CD8-positive, alpha-beta T cell (primary cell): ENCODE measurements at places on chromosomes 2 and 18.

GRCh38 chr2:190519975-190520767, 14.4 kb downstream of the NEMP2 start:
- DNase-seq, result no peak

GRCh38 chr2:96747061-96747617, 7.3 kb upstream of the LMAN2L start:
- no peak for DNase-seq

GRCh38 chr2:144472046-144472412, 47.9 kb downstream of the ZEB2 start:
- DNase-seq, result no peak

DNA sequence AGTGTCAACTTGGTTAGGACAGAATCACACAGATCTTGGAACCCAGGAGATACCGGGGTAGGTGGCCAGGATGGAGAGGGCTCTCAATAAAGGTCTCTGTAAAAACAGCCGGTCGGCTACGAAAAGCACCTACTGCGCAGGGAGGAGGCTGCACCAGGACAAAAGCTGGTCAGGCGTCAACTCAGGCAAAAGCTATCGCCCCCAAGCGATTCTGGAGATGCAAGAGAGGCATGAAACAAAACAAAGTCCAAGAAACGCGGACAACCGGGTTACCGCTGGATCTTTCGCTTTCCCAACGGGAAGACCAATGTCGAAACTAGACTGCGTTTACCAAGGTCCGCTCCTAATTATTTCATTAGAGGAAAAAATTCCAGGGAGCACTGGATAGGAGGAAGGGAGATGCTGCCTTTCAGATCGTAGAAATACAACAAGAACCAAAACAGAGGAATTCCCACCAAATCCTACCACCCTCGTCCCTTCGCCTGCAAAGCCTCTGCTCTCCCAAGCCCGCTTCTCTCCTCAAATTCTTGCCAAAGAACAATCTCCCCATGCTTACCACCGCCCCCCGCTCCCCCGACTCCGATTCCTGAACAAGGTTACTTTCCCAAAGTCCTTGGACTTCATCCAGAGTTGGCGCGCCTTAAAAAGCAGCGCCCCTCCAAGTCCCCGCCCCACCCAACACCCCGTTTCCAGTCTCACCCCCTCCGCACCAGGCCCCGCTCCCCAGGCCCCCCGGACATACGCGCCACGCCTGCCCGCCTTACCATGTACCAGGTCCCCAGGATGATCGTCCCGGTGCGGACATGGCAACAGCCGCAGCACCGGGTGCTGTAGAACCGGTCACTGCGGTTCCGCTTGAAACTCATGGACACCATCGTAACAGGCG, 539 bp downstream of the LAPTM4A start:
- DNase-seq, result peak; percentile 42

GRCh38 chr2:204201507-204201906, 264.9 kb downstream of the ICOS start:
- DNase-seq, result no peak

DNA sequence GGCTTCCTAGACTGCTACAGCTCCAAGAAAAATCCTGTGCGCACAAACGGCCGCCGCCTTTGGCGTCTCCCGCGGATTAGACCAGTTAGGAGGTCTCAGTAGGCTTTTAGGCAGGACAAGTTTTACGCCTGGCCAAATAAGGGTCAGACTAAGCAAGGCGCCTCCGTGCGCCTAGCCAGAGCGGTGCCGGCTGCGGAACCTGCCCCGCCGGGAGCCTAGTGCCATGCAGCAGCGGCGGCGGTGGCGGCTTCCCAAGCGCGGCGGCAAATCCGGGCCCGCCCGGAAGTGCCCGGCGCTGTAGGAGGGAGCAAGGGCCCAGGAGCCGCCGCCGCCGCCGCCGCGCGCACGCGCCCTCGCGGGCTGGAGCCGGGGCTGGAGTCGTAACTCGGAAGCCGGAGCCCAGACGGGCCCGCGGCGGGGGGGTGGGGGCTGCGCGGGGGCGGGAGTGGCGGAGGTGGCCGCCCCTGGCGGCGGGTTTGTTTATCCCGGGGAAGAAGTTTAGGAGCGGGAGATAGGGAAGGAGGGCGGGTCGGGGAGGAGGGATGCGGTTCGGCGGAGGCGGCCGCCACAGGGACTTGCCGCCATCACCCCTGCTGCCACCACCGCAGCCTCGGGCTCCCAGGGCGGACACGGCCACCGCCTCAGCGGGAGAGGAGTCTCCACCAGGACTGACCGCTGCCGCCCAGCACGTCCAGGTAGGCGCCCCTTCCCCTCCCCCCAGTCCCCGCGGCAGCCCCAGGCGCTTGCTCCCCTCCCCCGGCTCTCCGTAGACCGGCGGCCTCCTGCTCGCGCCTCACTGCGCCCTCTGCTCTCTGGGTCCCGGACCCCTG, at the start of gene SPOPL:
TSS of gene SPOPL (plus strand) at position 346 of the 830 bp plus-strand sequence. CDS start 48,447 bp downstream, outside the sequence.
- peak; percentile 75 for DNase-seq

DNA sequence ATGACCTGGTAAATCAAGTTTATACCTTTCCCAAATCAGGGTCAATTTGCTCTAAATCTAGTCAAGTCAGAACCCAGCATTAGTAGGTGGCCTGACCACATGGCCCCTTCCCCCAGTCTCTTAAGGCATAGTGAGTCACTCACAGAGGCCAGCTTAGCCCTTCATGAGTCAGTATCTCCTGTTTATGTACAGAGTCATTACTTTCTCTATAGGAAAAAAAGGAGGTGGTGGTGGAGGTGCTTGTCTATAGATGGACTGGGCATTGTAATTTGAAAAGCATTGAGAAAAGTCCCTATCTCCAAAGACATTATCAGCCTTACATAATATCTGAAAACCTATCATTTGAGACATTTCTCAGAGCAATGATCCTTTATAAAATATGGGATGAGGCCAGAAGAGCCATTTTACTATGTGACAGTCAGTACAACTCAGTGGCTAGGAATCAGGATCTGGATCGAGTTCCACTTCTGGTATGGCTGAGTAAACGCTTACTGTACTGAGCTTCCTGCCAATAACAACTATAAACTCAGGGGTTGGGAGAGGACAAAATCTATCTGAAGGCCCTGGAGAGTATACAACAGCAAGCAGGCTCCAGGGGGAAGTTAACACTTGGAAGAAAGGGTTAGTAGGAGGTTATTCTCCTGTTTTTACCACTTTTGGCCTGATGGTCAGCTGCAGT, 22.5 kb upstream of the SIGLEC15 start:
- DNase-seq, result no peak

DNA sequence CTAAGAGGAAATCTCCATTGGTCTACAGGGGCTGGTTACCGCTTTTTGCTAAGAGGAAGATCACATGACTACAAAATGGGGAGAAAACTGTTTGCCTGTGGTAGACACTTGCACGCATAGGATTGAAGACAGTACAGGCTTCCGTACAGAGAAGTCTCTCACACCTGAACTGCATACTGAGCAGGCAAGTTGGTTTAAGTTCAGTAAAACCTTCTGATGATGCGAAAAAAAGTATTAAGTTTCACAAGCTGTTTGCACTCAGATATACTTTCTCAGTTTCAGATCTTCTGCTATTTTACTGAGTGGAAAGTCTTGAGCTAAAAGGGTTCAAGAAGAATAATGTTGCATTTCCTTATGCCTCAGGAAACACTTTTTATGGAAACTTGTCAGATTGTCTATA, 292.2 kb upstream of the MC4R start:
- no peak for DNase-seq

DNA sequence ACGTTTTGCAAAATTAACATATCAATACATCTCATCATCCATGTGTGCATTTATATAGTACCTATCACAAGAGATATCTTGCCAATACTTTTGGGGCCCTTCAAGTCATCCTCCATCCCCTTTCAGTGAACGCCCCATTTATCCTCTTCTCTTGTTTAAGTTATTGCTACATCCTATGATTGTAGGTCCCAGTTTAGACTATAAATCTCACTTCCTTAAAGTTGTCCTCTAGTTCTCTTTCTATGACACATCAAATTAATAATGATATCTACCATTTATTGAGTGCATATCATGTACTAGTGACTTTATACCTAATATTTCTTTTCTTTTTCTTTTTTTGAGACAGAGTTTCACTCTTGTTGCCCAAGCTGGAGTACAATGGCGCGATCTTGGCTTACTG, 28.8 kb upstream of the FBXO11 start:
- DNase-seq, result no peak

GRCh38 chr2:177326005-177326404, 61.5 kb upstream of the NFE2L2 start:
- no peak for DNase-seq

DNA sequence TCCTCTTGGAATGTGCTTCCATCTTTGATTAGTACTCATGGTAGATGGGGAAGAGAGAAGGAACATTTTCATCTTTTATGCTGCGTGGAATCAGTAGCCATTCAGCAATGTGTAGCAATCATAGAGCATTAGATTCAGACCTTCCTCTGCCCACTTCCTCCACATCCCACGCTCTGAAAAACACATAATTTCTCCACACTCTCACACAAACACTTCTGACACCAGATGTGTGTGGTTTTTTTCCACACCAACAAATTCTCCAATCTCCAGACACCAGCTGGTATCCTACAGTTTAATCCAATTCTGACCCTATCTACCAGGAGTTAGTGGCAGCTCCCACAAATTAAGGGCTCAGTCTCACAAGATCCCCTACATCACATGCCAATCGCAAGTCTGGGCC, 103.3 kb downstream of the AOX1 start:
- DNase-seq, result no peak

DNA sequence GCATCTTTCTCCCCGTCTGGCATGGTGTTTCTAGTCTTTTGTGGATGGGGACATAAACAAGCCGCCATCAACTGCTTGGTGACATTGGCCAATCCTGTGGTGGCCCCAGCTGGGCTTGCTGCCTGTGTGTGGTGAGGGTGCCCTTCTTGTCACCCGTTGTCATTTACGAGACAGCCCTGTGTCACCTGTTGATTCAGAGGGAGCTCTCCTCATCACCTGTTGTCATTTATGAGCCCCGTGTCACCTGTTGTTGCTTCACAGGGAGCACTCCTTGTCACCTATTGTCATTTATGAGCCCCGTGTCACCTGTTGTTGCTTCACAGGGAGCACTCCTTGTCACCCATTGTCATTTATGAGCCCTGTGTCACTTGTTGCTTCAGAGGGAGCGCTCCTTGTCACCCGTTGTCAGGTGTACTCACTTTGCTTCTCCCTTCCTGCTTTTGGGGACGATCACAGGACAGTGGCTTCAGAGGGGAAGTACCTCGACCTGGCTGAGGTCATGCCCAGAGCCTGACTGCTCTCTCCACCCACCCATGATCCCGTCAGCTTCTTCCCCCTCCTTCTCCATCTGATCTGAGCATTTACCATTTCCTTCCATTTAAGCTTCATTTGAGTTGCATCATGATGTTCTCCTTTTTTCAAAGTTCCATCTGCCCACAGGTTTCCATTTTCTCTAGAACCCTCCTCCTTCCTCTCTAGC, 29.1 kb downstream of the HPCAL1 start:
- no peak for DNase-seq

GRCh38 chr2:173171924-173172643, 96.4 kb downstream of the MAP3K20 start:
- no peak for DNase-seq

DNA sequence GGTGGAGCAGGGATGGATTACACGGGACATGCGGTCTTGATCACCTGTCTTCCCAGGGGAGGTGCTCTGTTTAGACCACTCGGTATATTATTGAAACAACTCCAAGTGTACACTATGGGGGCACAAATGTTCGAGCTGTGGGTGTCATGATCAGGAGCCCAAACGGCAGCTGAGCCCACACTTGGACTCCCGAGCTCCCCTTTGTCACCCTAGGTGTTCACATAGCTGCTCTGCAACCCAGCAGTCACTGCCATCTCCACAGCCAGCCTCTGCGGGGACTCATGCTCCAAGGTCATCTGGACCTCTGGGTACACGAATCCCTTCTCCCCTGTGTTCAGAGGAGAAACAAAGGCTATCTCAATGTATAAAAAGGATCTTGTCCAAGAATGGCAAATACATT, 46.0 kb downstream of the CAPN13 start:
- DNase-seq, result no peak

DNA sequence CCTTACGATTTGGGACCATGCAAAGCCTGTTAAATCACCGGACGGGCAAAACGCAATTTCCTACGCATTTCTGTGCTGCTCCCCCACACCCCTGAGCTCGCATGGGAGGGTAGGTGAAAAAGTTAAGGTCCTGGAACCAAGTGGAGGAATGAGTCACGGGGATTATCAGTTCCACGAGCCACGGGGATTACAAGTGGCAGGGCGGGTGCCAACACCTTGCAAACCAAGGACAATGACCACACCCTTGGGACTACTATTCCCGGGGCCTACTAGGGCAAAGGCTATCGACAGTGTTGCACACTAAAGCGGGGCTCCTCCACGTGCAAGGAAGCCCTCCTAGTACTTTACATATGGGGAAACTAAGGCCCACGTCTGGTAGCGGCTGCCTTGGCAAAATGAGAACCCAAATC, 447 bp downstream of the RETSAT start:
- DNase-seq, result no peak

DNA sequence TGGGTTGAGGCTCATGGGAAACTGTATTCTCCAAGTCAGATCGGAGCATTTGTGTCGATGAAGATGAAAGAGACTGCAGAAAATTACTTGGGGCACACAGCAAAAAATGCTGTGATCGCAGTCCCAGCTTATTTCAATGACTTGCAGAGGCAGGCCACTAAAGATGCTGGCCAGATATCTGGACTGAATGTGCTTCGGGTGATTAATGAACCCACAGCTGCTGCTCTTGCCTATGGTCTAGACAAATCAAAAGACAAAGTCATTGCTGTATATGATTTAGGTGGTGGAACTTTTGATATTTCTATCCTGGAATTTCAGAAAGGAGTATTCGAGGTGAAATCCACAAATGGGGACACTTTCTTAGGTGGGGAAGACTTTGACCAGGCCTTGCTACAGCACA, 336.6 kb downstream of the PAX3 start:
- no peak for DNase-seq

- DNase-seq, result no peak
Observed at GRCh38 chr2:143787674-143788073, 658.5 kb downstream of the ARHGAP15 start.

- no peak for DNase-seq
Observed at GRCh38 chr2:172082105-172082943, 3.0 kb upstream of the DLX1 start.

DNA sequence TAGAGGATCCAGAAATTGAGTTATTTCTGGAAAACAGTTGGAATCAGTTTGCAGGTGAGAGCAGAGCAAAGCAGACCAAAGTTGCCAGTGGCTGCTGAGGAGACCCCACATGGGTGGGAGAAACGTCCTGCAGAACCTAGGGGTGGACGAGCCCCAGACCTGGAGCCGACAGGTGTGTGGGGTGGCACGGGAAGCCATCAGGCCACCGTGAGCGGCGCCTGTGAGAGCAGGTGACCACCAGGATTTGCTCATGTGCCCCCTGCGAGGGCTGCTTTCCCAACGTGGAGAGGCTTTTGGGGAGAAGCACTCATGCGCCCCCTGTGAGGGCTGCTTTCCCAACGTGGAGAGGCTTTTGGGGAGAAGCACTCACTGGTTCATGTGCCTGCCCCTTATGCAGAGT, 116.8 kb upstream of the NFATC1 start:
- no peak for DNase-seq

GRCh38 chr2:71505770-71506140, 52.4 kb downstream of the DYSF start:
- no peak for DNase-seq

DNA sequence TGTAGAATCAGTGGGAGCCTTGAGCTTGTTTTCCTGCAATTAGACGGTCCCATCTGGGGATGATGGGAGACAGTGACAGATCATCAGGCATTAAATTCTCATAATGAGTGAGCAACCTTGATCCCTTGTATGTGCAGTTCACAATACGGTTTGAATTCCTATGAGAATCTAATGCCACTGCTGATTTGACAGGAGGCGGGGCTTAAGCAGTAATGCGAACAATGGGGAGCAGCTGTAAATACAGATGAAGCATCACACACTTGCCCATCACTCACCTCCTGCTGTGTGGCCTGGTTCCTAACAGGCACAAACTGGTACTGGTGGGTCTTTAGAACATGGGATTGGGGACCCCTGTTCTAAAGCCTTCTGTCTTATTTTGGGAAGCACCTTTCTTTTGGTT, 17.9 kb upstream of the NYAP2 start:
- no peak for DNase-seq
